Bronchial smooth muscle cell (primary cell): ENCODE measurements at places on chromosomes 12 and 14. TPM values are rescaled to one million over a fixed set of nuclear protein-coding genes. Genes with fewer than 3 reads are reported as not detected.

Gene SLC6A12
- not detected in 2 replicates for total RNA-seq

Gene GUCY2C
- under 0.01 TPM in 1 of 2 replicates, not detected in the other for total RNA-seq

Gene CIDEB
- total RNA-seq, result 1.3 and 1.4 TPM in 2 replicates

Gene KRT71
- not detected in 2 replicates for total RNA-seq

Gene ACRBP
- total RNA-seq, result 0.16 and 0.34 TPM in 2 replicates

Gene KRT74
- not detected in 2 replicates for total RNA-seq

Gene ETNK1
- 22.2 and 23.6 TPM in 2 replicates for total RNA-seq

Gene TMEM132D
- under 0.01 TPM in 1 of 2 replicates, not detected in the other for total RNA-seq

Gene VIPAS39
- 32.2 and 36.1 TPM in 2 replicates for total RNA-seq

Gene ERC1
- 30.4 and 30.7 TPM in 2 replicates for total RNA-seq

Gene CLMN
- 0.16 and 0.17 TPM in 2 replicates for total RNA-seq

Gene TRHDE
- 16.2 and 20.2 TPM in 2 replicates for total RNA-seq

Gene SLC38A4
- total RNA-seq, result 0.34 and 0.79 TPM in 2 replicates

Gene COX14
- 56.2 and 62.7 TPM in 2 replicates for total RNA-seq

Gene ALX1
- total RNA-seq, result not detected in 2 replicates

Gene MEG3
- total RNA-seq, result 139 and 226 TPM in 2 replicates

Gene KRT79
- not detected in 2 replicates for total RNA-seq

Gene HSP90AA1
- total RNA-seq, result 200 and 226 TPM in 2 replicates

Gene KRT6A
- total RNA-seq, result 2.5 and 18.4 TPM in 2 replicates

Gene ZFHX2
- 0.09 and 0.32 TPM in 2 replicates for total RNA-seq

Gene KCNC2
- not detected in 2 replicates for total RNA-seq

Gene HOXC10
- total RNA-seq, result not detected in 2 replicates

Gene CCDC38
- under 0.01 TPM in 1 of 2 replicates, not detected in the other for total RNA-seq

Gene TSHR
- not detected in 2 replicates for total RNA-seq

Gene SERPINA3
- 0.32 and 8.7 TPM in 2 replicates for total RNA-seq

Gene ACVRL1
- total RNA-seq, result 50.6 and 70.5 TPM in 2 replicates

Gene SMIM41
- 2.0 and 7.5 TPM in 2 replicates for total RNA-seq

Gene TMEM119
- 99.6 and 211 TPM in 2 replicates for total RNA-seq

Gene ERBB3
- total RNA-seq, result 0.63 and 0.94 TPM in 2 replicates

Gene DPY19L2
- total RNA-seq, result 0.63 and 4.8 TPM in 2 replicates

Gene LMBR1L
- total RNA-seq, result 60.2 and 61.0 TPM in 2 replicates

Gene PABPN1
- total RNA-seq, result 85.4 and 91.9 TPM in 2 replicates

Gene SALL2
- total RNA-seq, result 2.9 and 3.6 TPM in 2 replicates

Gene TAS2R31
- 1.6 and 3.0 TPM in 2 replicates for total RNA-seq

Gene IL25
- total RNA-seq, result not detected in 2 replicates

Gene OR4Q2
- not detected in 2 replicates for total RNA-seq

Gene GLI1
- 0.47 and 0.86 TPM in 2 replicates for total RNA-seq

Gene KIF5A
- 0.47 and 0.60 TPM in 2 replicates for total RNA-seq

Gene DBX2
- total RNA-seq, result 0.09 TPM in 1 of 2 replicates, not detected in the other

Gene BIN2
- not detected in 2 replicates for total RNA-seq

Gene ASCL1
- not detected in 2 replicates for total RNA-seq

Gene CISTR
- not detected in 2 replicates for total RNA-seq

Gene TEX52
- not detected in 2 replicates for total RNA-seq
